ENCODE measurements at places on chromosomes 1 and 21.

DNA sequence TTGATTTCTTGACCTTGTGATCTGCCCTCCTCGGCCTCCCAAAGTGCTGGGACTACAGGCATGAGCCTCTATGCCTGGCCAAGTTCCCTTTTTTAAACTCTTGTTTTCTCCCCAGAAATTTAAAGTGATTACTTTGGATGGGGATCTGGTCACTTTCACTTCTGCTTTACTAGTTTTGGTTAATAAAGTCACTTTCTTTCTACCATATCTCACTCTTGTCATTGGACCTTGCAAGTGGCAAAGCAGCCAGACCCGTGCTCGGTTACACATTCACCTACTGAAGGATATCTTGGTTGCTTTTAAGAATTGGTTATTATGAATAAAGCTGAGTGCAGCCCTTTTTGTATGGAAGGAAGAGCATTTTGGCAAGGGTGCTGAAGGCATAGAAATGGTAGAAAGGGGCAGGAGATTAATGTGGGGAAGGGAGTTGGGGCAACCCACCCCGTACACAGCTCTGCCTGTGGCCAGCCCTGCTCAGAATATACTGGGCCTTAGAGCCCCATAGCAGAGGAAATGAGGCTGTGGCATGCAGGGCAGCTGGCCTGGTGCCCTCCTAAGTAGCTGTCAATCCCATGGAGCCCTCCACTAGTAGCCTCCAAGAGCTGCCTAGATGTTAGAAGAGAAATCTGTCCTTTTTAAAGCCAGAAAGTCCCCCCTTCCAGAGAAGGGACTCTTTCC is 40.7 kb downstream of the CD2 start:
- DNase-seq: no peak

- DNase-seq: no peak
Measured at GRCh38 chr1:113858418-113858817, 13.1 kb downstream of the PTPN22 start.

GRCh38 chr1:222314839-222315238 is 233.1 kb downstream of the HHIPL2 start:
- no peak for DNase-seq

DNA sequence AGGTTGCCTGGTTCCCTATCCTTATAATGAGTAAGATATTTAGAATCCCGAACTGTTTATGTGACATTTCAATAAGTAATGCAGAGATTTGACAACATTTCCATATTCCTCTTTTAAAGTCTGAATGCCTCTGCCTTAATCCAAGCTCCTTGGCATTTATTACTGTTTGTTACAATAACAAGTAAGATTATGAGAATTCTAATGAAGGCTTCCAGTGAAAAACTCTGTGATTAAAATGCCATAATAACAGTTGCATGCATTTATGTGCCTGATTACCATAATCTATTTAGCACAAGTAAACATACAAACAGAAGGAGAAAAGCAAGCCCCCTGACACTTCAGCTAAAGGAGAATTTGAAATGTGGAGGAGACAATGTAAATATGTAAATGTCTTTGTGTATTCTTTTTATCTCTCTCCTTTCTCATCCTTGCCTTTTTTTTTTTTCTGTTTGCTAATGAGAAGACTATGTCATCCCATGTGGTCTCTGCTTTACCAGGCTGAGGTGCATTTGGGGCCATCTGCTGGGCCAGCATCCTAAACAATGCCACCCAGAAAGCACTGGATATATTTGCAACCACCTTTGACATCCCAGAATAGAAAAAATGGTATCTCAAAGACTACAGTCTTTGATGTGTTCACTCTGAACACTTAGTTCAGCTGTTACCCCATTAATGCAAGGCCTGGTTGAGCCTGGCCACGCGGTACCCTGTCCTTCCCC is 17.2 kb upstream of the OLIG2 start:
- no peak for DNase-seq

GRCh38 chr1:36919491-36920145 is 114.7 kb downstream of the GRIK3 start:
- no peak for DNase-seq

- no peak for DNase-seq
Measured at GRCh38 chr1:225440380-225441221, 12.8 kb upstream of the LBR start.

Measured in CD8-positive, alpha-beta T cell (primary cell).